ENCODE measurements at places on chromosomes 1 and 21. TPM values are rescaled to one million over a fixed set of nuclear protein-coding genes. Genes with fewer than 3 reads are reported as not detected.

Gene AMPD1
- total RNA-seq = not detected

Gene ARHGAP30
- total RNA-seq = 15.4 TPM

Gene ARTN
- total RNA-seq = 0.38 TPM

Gene PODN
- total RNA-seq = 19.0 TPM

Gene CCT8
- total RNA-seq = 92.7 TPM

Gene DTL
- 0.89 TPM for total RNA-seq

Gene INTS11
- total RNA-seq = 167 TPM

Gene NUDC
- total RNA-seq = 53.3 TPM

Gene TAS1R3
- total RNA-seq = 1.8 TPM

Gene MIS18A
- total RNA-seq = 8.7 TPM

Gene PGLYRP3
- 53.2 TPM for total RNA-seq

Gene CFAP45
- 2.0 TPM for total RNA-seq

Gene BARHL2
- total RNA-seq = not detected

Gene NPHS2
- total RNA-seq = not detected

Gene FMO2
- total RNA-seq = 8.5 TPM

Gene WNT2B
- 57.9 TPM for total RNA-seq

Gene UBE2U
- not detected for total RNA-seq

Gene VAMP4
- total RNA-seq = 23.3 TPM

Gene IFNGR2
- total RNA-seq = 55.0 TPM

Gene NHLH1
- total RNA-seq = not detected
